ENCODE measurements at places on chromosomes 2 and 18.

DNA sequence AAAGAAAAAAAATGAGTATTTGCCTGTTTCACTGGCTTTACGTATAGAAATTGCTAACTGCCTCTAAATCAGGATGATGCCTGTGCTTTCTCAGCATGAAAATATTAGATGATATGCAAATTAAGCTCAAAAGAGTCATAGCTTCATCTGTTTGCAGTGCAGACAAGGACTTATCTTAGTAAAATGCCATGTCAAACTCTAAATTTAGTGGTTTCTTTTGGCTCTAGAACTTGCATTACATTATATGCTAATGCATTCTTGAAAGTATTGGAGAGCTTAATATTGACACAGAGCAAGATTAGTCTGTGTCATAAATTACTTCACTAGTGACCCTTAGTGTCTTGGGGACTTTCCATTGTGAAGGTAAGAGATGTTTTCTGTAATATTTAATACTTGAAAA, 1109.1 kb upstream of the NRXN1 start:
- no peak for DNase-seq

DNA sequence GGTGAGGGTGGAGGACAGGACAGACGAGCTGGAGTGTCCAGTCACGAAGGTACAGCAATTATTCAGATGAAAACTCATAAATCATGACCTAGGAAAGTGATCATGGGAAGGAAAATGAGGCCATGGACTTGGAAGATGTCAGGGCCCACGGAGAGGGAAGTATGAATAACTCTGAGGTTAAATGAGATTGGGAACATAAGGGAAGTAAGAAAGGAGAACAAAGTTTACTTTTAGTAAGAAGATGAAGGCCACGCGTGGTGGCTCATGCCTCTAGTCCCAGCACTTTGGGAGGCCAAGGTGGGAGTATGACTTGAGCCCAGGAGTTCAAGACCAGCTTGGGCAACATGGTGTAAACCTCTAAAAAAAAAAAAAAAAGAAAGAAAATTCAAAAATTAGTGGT, 56.2 kb downstream of the AQP4 start:
- DNase-seq = no peak

- no peak for DNase-seq
These were observed at the start of gene TMEM182 for GRCh38 chr2:102761763-102762162. TSS of gene TMEM182 (plus strand) at chr2:102762031. CDS start at chr2:102762218, 187 bp downstream.

GRCh38 chr2:27742571-27742970, 28.9 kb upstream of the MRPL33 start:
- DNase-seq = no peak

DNA sequence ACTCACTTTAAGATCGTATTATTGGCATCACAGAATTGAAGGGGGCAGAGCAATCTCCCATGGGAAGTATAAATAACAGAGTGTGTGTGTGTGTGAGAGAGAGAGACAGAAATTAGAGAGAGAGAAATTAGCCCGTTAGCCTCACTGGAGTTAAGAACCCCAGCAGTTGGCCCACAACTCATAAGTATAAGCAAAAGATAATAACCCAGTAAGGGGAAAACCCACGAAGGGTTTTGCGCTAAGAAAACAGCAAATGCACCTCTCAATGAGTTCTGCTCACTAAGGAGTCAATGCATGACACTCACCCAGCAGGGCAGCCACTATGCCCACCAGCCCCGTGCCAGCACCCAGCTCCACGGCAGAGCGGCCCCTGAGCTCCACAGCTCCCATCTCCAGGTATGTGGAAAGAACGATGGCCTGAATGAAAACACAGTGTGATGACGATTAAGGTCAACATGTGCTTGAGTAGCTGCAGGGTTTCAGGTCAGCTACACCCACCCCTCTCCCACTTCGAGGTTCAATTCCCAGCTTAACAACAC, 3.6 kb downstream of the METTL21A start:
- no peak for DNase-seq

GRCh38 chr2:63589148-63589958, 590 bp downstream of the MDH1 start:
- DNase-seq = no peak

DNA sequence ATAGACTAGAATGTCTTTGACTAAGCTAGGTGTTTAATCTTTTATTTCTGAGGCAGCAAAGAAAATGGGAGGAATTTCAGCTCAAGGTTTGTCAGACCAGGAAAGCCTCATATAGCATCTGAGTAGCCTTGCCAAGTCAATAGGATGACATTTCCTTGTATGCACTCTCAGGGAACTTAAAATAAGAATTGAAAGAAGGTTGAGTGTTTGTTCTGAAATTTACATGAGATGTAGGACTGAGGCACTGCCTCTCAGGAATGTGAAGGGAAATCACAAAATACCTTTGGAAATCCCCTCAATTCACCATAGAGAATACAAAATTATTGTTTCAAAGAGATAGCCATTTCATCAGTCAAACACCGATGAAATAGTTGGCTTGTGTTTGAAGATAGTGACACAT, 392.0 kb upstream of the NRP2 start:
- DNase-seq = no peak

DNA sequence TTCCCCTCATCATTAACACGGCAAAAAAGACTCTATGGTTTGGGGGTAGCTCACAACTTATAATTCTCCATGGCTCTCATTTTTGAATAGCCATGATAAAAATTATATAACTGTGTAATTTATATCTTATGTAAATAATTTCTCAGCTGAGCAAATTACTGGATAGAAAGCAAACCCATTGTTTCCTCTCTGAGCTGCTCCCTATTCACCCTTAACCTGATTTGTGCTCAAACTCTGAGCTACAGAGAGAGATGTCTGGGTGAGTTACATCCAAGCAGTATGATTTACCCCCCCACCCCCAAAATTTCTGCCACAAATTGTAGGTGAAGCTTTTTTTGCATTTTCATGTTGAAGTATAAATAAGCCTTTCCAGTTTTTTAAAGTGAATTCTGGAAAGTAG, 123.7 kb downstream of the TFCP2L1 start:
- DNase-seq = no peak
